ENCODE measurements at places on chromosomes 2 and 18. TPM values are rescaled to one million over a fixed set of nuclear protein-coding genes. Genes with fewer than 3 reads are reported as not detected.

DNA sequence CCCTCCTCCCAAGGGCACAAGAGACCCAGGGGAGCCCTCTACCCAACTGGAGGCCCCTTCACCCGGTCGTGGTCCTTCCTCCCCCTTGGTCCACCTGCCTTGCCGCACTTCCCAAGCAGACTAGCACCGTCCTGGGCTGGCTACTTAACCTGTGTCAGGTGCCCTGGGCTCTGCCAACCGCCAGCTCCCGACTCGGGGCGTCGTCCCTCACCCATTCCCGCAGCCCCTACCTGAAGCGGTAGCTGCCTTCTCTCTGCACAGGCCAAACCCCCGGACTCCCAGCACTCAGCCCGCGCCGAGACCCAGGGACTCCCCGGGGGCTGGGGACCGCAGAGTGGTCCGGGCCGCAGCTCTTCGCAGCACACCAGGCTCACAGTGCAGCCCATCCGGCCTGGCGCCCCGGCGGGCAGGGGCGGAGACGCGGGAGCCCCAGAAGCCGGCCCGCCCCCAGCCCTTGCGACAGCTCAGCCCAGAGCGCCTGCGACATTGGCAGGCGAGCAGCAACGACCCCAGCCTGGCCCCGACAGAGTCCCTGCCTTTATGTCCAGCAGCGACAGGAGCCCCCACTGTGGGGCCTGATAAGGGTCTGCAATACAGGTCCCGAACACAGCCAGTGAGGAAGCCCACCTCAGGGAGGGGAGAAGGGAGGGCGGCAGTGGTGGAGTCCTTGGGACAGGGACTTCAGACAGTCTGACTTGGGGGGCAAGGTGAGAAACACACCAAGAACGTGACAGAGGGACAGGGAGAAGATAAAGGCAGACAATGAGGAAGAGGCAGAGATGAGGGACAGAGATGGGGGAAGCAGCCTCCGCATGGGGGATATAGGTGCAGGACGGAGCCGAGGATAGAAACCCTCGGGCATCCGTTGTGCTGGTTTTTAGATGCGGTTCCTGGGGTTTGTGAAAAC lies 31.0 kb upstream of the TNS1 start:
- no peak overlapping the region for H3K4me3 ChIP-seq
- DNase-seq: no peak
- H3K27me3 ChIP-seq: peaks cover 32% of the 10 kb centered on the region
- peaks cover 4% of the 10 kb centered on the region for H3K4me1 ChIP-seq
- H3K36me3 ChIP-seq: no peaks in the 10 kb centered on the region

SERPINB11 gene
- not detected for total RNA-seq

- peaks cover 77% of the 10 kb centered on the region for H3K27me3 ChIP-seq
- H3K27ac ChIP-seq: no peak within 1 kb of the TSS
- H3K36me3 ChIP-seq: no peaks in the 10 kb centered on the region
- H3K4me1 ChIP-seq: peaks cover 26% of the 10 kb centered on the region
- DNase-seq: peak; percentile 37
- H3K4me3 ChIP-seq: peak within 1 kb of the TSS; percentile 66
These were observed at the start of gene OSR1 for GRCh38 chr2:19358242-19359020. Gene OSR1 (minus strand): TSS chr2:19358623. CDS start chr2:19353805, 4,818 bp downstream.

DNA sequence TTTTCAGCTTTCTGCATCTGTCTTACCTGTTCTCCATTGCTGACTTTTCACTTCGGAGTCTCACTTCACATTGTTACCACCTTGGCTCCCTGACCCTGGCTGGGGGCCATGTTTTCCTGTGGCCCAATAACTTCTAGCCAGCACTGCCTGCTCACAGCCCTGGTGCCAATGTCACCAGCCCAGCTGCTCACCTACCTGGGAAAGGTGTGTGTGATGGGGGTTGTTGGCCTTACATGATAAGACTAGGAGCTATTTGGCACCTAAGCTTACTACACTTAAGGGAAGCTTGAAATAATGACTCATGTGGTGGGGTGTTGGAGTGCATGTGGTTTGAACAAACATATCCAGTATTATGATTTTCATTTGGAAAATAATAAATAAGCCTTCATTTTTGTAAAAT lies 37.5 kb upstream of the PGAP1 start:
- H3K4me1 ChIP-seq: no peaks in the 10 kb centered on the region
- no peak overlapping the region for H3K27ac ChIP-seq
- no peaks in the 10 kb centered on the region for H3K36me3 ChIP-seq
- DNase-seq: no peak
- H3K4me3 ChIP-seq: no peak overlapping the region

DNA sequence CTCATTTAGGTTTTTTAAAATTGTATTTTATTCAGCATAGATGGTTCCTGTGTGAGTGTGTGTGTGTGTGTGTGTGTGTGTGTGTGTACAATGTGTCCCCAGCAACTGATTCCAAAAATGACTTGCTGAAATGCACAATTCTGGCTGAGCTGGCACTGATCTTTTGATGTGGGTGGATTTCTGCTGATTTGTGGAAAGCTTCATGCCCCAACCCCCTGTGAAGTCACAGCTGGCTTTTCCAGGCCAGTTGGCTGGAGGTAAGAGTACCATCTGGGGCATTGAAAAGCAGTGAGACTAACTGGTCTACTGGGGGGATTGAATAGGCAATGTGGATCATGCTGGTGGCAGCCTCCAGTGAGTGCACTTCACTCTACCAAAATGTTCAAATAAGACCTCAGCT lies 187.2 kb downstream of the LRRTM1 start:
- no peaks in the 10 kb centered on the region for H3K36me3 ChIP-seq
- H3K27me3 ChIP-seq: no peaks in the 10 kb centered on the region
- H3K4me1 ChIP-seq: no peaks in the 10 kb centered on the region

TMEM150A gene
- total RNA-seq: 22.2 TPM

PSMA8 gene
- not detected for total RNA-seq

DYNAP gene
- not detected for total RNA-seq

DNA sequence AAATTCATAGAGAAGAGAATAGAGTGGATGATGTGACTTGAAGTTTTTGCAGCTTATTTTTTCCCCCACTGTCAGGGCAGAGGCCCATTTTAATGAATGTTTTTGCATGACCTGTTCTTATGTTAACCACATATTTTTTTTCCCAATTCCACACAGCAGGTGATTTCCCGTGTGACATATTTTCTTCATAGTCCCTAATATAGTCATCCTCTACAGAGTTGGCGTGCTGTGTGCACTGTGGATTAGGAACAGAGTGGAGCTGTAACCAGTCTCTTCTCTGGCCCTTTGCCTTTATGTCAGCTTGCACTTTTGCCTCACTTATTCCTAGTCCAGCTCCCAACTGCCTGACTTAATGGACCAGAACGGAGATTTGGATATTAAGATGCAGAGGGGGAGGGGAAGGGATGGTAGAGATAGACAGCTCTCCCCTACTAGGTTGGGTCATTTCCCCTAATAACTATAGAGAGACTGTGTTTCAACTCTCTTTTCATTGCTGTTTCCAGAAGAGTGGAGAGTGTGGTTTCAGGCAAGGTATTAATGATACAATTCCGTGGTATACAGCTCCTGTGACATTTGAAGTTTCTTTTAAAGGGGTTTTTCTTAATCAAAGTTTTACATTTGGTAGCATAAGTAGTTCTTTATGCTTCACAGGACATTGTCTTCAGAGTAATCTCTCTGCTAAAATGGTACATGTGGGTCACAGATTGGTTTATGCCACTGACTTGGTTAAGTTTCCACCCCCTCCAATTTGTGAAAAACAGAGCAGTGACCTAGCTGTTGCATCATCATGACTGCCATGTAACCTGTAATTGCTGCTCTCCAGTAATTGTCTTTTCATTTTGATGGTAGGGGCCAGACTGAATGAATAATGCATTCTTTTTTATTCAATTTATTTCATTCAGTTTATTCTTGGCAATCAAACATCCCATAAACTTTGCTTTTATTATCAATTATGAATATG lies 161.3 kb downstream of the HAUS1 start:
- no peak overlapping the region for H3K4me3 ChIP-seq
- no peaks in the 10 kb centered on the region for H3K27me3 ChIP-seq
- H3K27ac ChIP-seq: peak overlapping the region; percentile 4
- H3K4me1 ChIP-seq: peaks cover 26% of the 10 kb centered on the region

AFG3L2 gene
- total RNA-seq: 46.7 TPM

AMMECR1L gene
- 30.5 TPM for total RNA-seq

ASNSD1 gene
- 31.7 TPM for total RNA-seq

DNA sequence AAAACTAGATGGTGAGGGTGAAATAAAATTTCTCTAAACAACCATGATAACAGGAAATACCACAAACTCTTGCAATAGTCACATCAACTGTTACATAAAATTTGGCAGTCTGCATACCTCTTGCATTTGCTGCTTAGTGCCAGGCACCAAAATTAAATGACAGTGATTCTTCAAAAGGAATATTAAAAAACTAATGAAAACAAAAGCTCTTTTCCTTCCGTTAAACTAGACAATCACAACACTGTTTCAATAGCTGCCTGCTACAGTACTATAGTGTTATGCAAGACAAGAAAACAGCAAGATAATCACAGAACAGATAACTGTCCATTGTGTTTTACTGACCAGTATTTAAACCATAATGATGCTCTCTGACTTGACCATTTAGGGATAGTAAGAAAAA lies 239.0 kb upstream of the SMAD7 start:
- no peak overlapping the region for H3K4me3 ChIP-seq
- H3K27me3 ChIP-seq: no peaks in the 10 kb centered on the region
- peaks cover 3% of the 10 kb centered on the region for H3K4me1 ChIP-seq
- DNase-seq: peak; percentile 32
- H3K36me3 ChIP-seq: no peaks in the 10 kb centered on the region

GRCh38 chr2:173612354-173612753 lies 257.7 kb downstream of the CDCA7 start:
- H3K4me1 ChIP-seq: no peaks in the 10 kb centered on the region
- no peak overlapping the region for H3K27ac ChIP-seq
- no peaks in the 10 kb centered on the region for H3K36me3 ChIP-seq
- DNase-seq: no peak
- no peaks in the 10 kb centered on the region for H3K27me3 ChIP-seq
- no peak overlapping the region for H3K4me3 ChIP-seq

DGKD gene
- total RNA-seq: 18.1 TPM

- peaks cover 5% of the 10 kb centered on the region for H3K36me3 ChIP-seq
- H3K27ac ChIP-seq: no peak overlapping the region
- DNase-seq: no peak
- no peak overlapping the region for H3K4me3 ChIP-seq
- H3K27me3 ChIP-seq: no peaks in the 10 kb centered on the region
These were observed 6.2 kb downstream of the INSIG2 start for GRCh38 chr2:118094503-118094902.

DNA sequence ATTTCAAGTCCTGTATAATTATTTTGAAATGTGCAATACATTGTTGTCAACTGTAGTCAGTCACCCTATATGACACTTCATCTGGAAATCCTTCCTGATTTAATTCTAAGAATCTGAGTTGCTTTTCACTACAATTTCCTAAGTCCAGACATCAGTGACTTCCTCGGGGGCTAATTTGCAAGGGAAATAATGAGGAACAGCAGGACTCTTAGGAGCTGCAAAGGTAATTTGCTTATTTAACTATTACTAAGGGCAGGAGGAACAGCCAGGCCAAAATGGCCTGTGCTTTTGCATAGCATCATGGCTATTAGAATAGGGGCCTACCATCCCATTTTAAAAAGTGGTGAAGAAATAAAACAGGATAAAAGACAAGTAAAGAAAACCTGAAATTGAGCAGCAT lies 178.8 kb downstream of the MC4R start:
- no peak overlapping the region for H3K27ac ChIP-seq
- H3K36me3 ChIP-seq: no peaks in the 10 kb centered on the region
- H3K4me3 ChIP-seq: no peak overlapping the region
- no peaks in the 10 kb centered on the region for H3K4me1 ChIP-seq
- H3K27me3 ChIP-seq: peaks cover 2% of the 10 kb centered on the region

DNA sequence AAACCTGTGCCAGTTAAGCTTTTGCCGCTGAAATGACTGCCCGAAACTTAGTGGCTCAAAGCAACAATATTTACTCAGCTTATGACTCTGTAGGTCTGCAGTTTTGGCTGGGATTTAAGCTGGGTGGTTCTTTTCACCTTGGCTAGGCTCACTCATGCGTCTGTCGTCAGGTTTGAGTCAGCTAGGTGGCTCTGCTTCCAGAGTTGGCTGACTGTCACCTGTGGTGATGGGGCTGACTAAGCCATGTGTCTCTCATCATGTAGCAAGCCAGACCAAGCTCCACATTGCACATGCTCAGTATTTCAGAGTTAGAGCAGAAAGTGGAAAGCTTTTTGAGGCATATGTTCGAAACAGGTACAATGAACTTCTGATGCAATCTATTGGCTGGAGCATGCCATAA lies 354.8 kb downstream of the MEIS1 start:
- H3K4me1 ChIP-seq: peaks cover 4% of the 10 kb centered on the region
- H3K27ac ChIP-seq: no peak overlapping the region
- no peaks in the 10 kb centered on the region for H3K36me3 ChIP-seq
- H3K4me3 ChIP-seq: no peak overlapping the region
- no peaks in the 10 kb centered on the region for H3K27me3 ChIP-seq

GRCh38 chr2:180728928-180729559 lies 251.4 kb upstream of the UBE2E3 start:
- peaks cover 10% of the 10 kb centered on the region for H3K4me1 ChIP-seq
- peak; percentile 92 for DNase-seq
- H3K27ac ChIP-seq: peak overlapping the region; percentile 81
- no peaks in the 10 kb centered on the region for H3K36me3 ChIP-seq

DNA sequence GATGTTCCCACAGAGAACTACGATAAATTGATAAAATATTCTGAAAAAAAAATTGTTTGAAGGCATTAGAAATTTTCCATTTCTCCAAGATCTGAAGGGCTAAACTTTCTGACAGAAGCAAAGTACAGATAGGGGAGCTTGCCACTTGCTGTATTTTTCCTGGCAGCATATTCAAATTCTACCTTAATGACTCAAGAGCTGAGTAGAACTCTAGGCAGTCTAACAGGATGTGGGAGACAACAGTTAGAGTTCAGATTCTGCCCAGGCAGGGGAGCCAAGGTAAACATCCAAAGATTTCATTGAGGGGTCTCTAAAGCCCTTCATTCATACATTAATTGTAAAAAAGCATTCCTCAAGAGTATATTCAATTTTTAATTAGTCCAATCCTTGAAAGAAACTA lies 46.0 kb upstream of the RIT2 start:
- DNase-seq: peak; percentile 89
- no peaks in the 10 kb centered on the region for H3K27me3 ChIP-seq
- H3K4me1 ChIP-seq: peaks cover 27% of the 10 kb centered on the region
- peak overlapping the region; percentile 33 for H3K27ac ChIP-seq
- no peak overlapping the region for H3K4me3 ChIP-seq
- no peaks in the 10 kb centered on the region for H3K36me3 ChIP-seq

DNA sequence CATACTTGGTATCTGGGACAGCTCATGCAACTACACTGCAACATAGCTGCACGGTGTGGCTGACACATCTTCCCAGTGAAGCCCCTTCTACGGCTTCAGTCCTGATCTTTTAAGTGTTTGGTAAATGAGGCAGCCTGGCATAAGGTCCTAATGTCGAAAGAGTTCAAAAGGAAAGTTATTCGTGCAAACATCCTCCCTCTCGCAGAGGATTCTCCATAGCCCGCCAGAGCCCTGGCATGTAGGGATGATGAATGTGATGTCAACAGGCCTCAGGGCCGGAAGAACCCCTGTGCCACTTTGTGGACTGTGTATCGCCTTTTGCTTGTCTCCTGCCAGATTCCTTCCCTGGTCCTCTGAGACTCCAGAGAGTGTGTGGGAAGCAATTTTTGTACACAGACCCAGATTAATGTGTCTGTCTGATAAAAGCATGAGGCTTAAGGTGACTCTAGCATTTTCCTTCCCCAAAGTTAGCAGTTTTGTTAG lies 88.5 kb downstream of the SOCS6 start:
- H3K4me3 ChIP-seq: no peak overlapping the region
- DNase-seq: no peak
- no peak overlapping the region for H3K27ac ChIP-seq
- no peaks in the 10 kb centered on the region for H3K27me3 ChIP-seq

Data from astrocyte (in vitro differentiated cells and primary cell).